Hepatic stellate cell (primary cell): ENCODE measurements at places on chromosomes 7 and 10.

DNA sequence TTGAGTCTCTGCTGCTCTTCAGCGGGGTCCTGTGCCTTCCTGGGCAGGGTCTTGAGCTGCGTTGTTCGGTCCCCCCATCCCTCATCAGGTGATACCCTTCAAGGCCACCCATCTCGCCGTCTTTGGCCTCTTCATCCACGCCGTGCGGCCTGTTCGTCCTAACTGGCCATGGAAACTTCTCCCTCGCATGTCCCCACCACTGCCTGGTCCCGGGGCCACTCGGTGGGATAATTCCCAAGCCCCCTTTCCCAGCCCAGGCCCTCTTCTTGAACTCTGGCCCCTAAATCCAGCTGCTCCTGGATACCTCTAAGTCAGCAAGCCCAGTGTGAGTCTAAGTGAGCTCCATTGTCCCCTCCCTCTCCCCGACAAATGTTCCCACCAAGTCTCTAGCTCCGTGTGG is 74.5 kb downstream of the CAMK1D start:
- DNase-seq = no peak

DNA sequence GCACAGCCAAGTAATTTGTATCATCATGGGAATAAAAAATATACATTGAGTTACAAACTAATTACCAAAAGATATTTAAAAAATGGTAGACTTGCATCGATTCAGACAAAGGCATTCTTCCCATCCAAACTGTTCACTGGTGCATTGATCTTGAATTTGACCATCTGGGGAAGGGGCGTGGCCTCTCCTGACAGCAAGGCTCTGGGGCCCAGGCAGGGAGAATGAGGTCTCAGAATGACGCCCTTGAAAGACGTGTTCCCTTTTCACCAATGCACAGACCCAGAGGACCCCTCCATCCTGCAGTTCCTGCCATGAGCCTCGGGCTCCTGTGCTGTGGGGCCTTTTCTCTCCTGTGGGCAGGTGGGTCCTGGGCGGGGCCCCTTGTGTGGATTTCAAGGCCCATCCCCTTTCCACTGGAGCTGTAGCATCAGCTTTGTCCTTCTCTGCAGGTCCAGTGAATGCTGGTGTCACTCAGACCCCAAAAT is 91.1 kb upstream of the PRSS58 start:
- no peak for DNase-seq

DNA sequence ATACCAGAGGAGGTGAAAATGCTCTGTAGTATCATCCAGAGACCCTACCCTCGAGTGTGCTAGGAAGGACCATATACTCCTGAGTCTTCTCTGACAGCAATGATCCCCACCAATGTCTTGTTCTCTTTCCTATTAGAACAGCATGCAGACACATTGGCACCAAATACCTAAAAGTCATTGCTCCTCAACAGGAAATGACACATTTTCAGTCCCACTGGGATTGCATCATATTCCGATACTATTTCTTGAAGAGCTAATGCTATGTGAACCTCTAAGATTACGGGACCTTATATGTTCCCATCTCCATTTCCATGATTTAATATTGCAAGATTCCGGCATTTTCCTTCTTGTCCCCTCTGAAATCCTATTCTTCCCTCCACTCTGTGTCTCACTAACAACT is 177.4 kb downstream of the NRP1 start:
- no peak for DNase-seq

DNA sequence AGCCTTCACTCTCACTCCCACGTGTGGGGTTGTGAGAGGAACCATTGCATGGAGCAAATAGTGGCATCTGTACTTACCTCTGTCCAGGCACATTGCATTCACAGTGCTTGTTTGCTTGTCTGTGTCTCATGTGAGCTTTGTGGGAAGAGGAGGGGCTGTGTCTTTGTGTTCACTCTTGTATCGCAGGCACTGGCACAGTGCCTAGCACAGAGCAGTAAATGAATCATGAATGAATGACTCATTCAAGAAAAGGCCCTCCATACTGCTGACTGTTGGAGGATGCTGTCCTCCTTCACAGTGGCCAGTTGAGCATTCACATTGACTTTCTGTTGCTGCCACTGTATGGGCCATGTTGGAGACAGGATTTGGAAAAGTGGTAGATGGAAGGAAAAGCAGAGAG is 125.3 kb downstream of the SORCS3 start:
- DNase-seq = no peak

- DNase-seq = peak; percentile 67
Observed at GRCh38 chr10:114825513-114826253, 4.1 kb downstream of the FHIP2A start.

GRCh38 chr10:60277656-60278055 is 112.0 kb downstream of the ANK3 start:
- DNase-seq = no peak

DNA sequence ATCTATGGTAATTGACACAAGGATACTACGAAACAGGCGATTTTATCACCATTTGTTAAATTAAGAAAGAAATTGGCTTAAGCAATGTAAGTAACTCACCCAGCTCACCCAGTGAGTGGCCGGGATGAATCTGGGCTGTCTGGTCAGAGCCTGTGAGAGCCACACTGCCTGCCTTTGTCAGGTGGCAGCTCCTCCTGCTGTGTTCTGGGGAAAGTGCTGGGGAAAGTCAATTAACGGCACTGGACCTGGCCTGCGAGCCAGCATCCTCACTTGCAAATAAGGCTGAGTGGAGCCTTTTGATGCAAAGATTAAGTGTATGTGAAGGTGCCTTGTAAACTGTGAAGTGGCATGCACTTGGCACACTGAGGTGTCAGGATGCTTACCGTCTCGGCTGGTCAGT is 13.4 kb upstream of the CXCL12 start:
- no peak for DNase-seq

DNA sequence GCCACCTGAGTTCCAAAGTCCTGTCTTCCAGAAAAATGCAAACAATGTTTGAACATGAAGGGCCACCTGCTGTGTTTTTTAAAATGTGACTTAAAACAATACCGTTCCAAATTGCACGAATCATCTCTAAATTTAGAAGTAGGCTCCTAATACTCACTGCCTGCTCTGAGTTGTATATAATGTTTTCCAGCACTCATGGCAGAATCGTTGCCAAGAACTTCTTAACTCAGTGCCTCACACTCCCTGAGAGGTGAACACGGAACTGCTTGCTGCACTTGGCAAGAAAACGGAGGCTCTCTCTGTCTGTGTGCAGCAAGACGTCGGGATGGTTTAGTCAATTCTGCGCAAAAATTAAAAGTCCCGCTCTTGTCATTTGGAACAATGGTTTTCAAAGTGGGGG is 757.3 kb upstream of the AUTS2 start:
- no peak for DNase-seq

DNA sequence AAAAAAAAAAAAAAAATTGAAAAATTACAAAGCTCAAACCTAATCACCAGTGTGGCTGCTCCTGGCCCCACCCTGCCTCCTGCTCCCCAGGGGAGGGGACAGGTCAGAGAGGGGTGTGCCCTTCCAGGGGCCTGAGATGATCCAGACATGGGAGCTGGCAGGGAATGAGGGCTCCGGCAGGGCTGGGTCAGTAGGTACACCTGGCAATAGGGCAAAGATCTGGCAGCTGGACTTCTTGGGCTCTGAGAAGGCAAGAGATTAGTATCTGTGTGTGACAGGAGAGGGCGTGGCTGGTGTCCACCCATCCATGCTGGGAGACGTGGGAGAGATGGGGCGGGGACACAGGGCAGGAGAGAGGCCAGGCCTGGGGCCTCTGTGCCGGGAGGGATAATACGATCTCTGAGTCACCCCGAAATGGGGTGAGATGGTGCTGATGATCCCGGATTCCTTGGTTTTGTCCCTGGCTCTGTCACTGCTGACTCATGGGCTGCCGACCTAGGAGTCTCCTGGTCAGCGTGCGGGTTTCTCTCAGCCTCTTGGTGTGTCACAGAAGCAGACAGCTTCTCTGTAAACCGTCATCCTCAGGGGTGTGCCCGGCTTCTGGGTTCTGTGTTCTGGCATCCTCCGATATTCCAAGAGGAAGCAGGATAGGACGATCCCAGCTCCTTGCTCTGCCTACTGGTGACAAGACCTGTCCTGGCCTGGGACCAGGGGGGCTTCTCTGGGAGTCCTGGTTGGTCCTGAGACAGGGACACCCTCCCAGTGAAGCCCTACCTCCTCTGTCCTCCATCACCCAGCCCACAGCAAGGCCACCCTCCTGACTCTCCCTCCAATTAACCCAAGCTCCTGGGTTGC is 8.2 kb upstream of the CLDN4 start:
- DNase-seq = peak; percentile 99

DNA sequence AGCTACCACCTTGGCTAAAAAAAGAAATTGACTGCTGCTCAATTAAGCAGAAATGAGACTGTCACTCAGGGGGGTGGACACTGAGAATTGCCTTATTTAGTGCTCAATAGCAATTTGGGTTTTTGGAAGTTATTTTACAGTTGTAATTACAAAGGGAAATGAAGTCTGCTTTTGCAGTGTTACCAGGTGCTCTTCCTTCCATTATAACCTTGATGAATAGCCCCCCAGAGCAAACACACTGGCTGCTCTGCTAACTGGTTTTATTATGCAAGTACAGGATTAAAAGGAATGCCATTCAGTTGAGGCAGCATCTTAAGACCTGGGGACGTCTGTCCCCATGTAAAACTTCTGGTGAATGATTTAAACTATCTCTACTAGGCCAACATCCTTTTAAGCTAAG is 191.0 kb downstream of the EVX1 start:
- DNase-seq = no peak

DNA sequence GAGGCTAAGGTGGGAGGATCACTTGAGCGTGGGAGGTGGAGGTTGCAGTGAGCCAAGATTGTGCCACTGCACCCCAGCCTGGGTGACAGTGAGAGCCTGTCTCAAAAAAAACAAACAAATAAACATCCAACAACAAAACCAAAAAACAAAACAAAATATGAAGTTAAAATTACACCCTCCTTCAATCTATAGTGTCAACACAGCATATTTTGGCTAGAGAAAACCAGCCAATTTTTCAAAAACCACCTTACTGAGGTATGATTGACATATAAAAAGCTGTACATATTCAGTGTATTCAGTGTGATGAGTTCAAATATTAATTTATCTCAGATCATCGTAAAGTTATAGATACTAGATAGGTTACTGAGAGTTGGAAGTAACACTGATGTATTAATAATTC is 102.4 kb downstream of the ICA1 start:
- DNase-seq = no peak

- no peak for DNase-seq
Observed at GRCh38 chr7:121402701-121403100, 6.6 kb upstream of the FAM3C start.

DNA sequence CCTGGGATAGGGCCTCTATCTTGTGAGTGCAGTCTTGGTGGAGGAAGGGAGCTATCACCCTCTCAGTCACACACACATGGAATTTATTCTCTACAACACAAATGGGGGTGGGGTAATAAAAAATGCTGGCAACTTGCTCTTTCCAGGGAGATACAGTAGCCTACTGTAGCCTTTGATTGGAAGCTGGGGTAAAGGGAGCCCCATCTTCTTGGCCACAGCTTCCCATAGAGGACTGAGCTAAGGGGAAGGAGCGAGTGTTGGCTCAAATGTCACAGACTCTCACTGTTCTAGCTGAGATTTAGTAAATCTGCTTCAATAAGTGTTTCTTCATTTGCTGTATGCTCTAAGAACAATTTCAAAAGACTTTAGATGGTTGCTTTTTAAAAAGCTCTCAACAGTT is 222.2 kb upstream of the CXCL12 start:
- DNase-seq = no peak

GRCh38 chr10:50346942-50347341 is 95.6 kb upstream of the ASAH2 start:
- no peak for DNase-seq

DNA sequence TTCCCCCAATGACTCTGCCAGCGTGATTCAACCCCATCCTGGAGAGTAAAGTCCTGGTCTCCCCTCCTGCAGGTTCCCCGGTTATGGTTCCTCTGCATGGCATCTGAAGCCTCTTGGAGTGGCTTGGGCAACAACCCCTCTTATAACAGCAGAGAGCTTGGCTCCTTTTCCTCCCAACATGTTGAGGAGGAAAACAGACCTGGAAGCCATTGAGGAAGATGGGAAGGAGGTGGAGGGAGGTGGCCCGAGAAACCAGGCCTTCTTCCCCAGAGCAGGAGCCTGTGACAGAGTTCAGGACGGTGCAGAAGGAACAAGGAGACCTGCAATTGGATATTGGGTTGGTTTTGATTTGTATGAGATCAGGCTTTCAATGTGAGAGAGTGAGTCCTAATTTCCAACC is 184.0 kb upstream of the ADCY1 start:
- no peak for DNase-seq

- DNase-seq = no peak
Observed at GRCh38 chr10:113485736-113486135, 67.1 kb upstream of the HABP2 start.

GRCh38 chr7:120825576-120825975 is 32.4 kb downstream of the TSPAN12 start:
- no peak for DNase-seq

- DNase-seq = no peak
Observed at GRCh38 chr7:82057476-82057875, 287.6 kb upstream of the HGF start.

- no peak for DNase-seq
Observed at GRCh38 chr10:32360241-32360640, 13.3 kb upstream of the EPC1 start.

DNA sequence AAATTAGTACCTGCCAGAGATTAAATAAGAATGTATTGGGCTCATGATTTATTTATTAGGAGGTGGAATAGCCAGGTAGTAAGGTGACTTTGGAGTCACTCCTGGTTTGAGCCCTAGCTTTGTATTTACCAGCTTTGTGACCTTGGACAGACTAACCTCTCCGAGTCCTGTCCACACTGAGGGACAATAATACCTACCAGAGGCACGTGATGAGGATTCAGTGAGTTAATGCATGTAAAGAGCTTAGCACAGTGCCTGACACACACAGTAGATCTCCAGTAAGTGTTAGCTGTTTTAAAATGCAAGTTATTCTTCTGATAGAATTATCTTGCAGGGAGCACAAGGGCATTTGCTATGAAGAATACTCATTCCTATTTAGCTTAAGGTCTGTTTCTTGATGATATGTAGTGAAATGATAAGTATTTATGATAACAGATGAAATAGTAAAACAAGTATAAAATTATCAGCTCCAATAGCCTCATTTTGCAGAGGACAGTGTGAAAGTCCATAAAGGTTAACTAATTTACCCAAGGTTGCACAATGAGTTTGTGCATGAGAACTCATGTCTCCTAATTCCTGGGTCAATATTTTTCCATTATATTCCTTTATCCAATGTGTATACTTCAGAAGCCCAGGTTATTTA is 36.4 kb downstream of the RABGEF1 start:
- no peak for DNase-seq

GRCh38 chr7:36906956-36907635 is 182.8 kb upstream of the AOAH start:
- DNase-seq = no peak

GRCh38 chr10:98492763-98493162 is 46.0 kb upstream of the HPS1 start:
- DNase-seq = no peak

- no peak for DNase-seq
Observed at GRCh38 chr7:46613551-46613950, 692.5 kb upstream of the IGFBP3 start.

- DNase-seq = no peak
Observed at GRCh38 chr10:87634311-87634710, 25.4 kb upstream of the PAPSS2 start.
